ENCODE measurements at places on chromosomes 12 and 14.
A peak's percentile ranks its signal among the peaks of the same experiment; 100 is the strongest.

DNA sequence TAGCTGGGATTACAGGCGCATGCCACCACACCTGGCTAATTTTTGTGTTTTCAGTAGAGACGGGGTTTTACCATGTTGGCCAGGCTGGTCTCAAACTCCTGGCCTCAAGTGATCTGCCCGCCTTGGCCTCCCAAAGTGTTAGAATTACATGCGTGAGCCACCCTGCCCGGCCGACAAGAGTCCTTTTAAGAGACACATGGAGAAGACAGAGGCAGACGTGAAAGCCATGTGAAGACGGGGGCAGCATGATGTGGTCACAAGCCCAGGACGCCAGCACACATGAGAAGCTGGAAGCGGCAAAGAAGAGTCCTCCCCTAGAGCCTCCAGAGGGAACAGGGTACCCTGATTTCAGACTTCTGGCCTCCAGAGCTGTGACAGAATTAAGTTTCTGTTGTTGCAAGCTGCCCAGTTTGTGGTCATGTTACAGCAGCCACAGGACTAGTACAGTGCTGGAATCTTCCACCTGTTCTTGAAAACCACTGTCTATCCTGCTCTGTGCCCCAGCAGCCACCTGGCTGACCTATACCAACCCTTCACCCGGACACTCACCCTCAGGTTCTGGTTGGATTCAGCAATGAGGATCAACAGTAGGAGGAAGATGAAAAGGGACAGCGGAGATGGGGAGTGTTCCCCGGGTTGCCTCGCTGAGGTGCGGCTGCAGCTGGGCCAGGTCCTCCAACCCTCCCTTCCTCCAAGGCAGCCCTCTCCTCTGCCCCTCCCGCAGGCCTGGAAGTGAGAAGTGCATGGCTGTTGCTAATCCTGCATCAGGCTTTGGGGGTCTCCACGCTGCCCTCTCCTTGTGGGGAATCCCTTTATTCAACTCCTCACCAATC is 16.9 kb downstream of the VPS37B start:
- DNase-seq = no peak

- DNase-seq = no peak
Observed at GRCh38 chr12:26627335-26627734, 205.7 kb downstream of the ITPR2 start.

DNA sequence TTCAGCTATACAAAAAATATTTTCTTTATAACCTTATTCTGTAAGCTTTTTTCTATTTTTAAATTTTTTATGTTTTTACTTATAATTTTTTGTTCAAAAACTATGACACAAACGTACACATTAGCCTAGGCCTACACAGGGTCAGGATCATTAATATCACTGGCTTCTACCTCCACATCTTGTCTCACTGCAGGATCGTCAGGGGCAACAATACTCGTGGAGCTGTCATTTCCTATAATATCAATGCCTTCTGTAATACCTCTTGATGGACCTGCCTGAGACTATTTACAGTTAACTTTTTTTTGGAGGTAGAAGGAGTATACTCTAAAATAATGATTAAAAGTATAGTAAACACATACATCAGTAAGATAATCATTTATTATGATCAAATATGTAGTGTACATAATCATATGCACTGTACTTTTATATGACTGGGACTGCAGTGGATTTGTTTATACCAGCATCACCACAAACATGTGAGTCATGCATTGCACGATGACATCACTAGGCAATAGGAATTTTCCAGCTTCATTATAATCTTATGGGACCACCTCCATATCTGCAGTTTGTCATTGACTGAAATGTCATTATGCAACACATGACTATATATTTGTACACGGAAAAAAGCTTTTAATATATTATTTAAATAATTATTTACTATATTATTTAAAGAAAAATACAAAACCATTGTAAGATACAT is 18.5 kb upstream of the PMCH start:
- no peak for DNase-seq

GRCh38 chr12:112409064-112409905 is at the start of gene RPL6:
TSS of gene RPL6 (minus strand) at chr12:112409605. CDS start at chr12:112408656, 949 bp downstream.
- DNase-seq = peak; percentile 70

DNA sequence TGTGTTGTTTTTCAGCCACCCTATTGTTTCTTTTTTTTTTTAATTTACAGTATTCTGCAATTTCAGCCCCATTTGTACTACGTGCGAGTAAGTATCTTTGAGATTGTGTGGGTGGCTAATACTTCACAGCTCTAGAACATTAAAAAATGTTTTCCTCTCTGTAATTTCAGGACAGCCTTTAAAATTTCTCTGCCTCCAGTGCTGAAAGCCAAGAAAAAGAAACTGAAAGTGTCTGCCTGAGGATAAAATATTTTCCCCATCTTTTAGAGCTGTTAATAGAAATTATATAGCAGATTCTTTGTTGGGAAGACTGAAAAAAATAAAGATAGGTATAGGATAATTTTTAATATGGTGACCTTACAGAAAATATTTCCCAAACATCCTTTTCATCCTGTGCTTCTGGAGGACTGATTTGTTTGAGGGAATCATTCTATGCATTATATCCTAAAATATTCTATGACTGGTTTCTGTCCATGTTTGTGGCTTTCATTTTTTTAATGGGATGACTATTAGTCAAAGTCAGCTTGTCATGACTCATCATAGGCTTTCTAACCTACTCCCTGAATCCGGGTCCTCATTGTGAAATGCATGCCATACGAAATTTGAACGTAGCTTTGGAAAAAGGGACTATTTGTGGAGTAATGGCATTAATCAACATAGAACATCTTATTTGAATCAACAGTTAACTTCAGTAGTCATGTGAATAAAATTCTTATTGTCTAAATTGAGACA is 10.8 kb upstream of the TCTN2 start:
- DNase-seq = peak; percentile 47

DNA sequence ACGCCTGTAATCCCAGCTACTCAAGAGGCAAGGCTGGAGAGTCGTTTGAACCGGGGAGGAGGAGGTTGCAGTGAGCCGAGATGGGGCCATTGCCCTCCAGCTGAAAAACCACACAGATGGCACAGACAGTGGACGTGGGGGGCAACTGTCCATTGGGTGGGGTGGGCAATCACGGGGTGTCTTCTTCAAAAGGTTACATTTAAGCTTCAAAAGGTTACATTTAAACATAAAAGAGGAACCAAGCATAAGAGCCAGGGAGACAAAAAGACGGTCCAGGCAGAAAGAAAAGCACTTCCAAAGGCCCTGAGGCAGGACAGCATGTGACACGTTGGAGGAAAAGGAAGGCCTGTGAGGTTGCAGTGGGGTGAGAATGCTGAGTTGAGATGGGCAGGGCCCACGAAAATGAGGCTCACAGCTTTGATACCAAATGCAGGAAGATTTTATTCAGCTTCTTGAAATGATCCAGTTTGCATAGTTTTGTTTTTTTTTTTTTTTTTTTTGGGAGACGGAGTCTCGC is 10.7 kb downstream of the SCARB1 start:
- DNase-seq = no peak

DNA sequence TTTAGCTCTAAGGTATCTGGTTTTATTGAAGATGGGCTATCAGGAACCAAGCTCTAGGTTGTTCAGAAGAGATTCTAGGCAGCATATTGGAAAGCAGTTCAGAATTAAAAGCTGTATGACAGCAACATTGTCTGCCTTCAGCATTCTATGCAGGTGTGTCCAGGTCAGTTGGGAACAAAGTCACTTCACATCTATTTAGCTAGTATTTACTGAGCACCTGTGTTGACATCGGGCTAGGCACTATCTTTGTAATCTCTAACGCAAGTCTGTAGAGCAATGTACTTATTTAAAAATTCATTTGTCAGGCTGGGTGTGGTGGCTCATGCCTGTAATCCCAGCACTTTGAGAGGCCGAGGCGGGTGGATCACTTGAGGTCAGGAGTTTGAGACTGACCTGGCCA is 6.8 kb upstream of the EID3 start:
- DNase-seq = no peak

- peak; percentile 21 for DNase-seq
Observed at GRCh38 chr12:85626001-85626783, 210.0 kb downstream of the RASSF9 start.

- DNase-seq = no peak
Observed at GRCh38 chr12:130081117-130081805, 81.0 kb upstream of the FZD10 start.

DNA sequence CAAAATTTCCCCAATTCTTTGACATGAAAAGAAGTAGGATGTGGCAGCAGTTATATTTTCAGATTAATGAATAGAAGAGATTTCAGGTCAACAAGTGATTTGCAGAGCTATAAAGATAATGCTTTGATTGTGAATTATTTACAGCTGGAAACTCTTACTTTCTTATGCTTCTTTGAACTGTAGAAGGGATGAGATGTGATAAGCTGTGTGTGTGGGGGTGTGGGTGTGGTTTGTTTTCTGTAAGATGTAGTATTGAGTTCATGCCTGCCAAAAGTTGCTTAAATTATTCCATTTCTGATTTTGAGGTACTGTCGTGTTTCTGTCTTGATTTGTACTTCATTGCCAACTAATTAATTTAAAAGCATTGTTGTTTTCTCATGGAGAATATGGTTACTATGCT is 22.7 kb downstream of the AEBP2 start:
- no peak for DNase-seq

- DNase-seq = no peak
Observed at GRCh38 chr12:6468283-6468575, 2.2 kb downstream of the VAMP1 start.

- DNase-seq = no peak
Observed at GRCh38 chr12:3266638-3267037, 189.5 kb downstream of the TSPAN9 start.

DNA sequence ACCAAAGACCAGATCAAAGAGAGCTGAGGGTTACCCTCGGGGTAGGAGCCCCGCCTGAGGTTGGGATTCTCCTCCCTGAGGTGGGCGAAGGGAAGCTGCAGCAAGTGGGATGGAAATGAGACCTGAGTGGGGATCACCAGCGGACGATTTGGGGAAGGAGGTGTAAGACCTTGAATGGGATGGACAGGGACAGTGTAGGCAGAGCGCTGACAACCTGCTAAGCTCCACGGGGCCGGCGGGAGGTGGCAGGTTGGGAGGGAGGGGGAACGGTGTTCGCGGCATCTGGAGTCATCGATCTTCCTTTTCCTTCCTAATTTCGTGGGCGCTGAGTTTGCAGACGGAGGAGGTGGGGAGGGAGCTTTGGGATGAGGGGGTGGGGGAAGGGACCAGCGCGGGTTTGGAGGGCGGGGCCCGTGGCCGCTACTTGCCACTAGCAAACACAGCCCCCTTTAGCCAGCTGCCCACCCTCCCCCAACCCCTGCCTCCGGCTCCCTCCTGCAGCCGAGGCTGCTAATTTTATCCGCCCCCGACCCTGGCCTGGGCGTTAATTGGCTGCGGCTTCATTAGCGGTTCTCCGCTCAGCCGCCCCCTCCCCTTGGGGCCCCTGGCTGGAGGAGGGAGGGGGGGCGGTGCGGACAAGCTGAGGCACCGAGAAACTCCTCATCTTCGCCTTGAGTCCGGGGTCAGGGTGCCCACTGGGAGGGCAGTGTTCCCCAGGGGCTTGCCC is 2.8 kb upstream of the SHMT2 start:
- no peak for DNase-seq

DNA sequence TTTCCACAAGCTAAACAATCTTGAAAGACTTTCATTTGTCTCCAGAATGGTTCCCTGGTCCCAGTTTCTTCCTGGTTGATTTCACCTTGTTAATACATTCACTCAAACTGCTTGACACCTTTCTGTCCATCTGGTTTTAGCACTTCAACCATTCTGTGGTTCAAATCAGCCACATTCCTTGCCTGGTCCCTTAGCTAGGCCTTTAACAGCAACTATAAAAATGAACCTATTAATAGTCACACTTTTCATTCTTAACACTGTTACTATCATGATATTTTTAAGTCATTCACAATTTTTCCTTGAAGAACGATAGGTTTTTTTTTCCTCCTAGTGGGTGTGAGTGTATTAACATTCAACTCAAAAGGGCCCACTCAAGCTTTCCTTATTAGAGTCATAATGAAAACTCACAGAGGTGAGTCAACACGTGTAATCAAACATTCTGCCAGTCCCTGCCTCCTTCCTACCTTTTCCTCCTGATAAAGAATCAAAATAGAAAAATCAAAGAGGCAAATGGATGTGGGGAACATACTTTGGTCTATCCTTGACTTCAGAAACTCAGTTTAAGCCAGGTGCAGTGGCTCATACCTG is 34.4 kb upstream of the CCNT1 start:
- DNase-seq = no peak

DNA sequence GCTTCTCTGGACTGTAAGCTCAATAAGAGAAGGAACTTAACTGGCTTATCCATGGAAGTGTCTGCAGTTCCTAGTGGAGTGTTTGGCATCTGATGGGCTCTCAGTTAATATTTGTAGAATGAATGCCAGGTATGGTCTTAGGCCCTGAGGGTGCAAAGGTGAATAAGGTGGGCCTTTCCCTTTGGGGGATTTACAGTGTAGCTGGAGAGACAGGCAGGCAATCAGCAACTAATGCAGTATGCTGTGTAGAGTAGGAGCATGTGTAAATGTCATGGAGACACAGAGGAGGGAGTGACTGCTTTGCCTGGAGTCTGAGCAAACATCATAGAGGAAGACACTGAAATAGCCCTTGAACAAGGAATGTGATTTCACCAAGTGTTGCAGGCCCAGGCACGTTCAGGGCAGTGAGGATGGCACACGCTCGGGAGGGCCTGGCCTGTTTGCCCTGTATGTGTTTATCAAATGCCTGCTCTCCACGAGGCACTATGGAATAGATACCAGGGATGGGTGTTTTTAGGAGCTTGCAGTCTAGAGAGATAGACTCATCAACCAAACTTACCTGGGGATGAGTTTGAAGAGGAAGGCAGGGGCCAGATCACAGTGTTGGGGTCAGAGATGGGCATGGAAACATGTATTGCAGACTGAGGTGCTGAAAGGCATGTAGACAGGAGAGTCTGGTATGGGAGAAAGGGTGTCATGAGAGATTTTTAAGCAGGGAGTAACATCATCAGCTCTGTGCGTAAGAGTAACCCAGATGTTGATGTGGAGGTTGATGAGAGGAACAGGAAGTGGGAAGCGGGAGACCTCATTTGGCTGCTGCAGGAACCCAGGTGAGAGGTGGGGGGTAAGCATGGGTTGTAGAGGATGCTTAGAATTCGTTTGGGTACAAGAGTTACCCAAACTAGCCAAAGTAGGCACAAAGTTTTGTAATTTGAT is 54.1 kb downstream of the PLXNC1 start:
- no peak for DNase-seq

DNA sequence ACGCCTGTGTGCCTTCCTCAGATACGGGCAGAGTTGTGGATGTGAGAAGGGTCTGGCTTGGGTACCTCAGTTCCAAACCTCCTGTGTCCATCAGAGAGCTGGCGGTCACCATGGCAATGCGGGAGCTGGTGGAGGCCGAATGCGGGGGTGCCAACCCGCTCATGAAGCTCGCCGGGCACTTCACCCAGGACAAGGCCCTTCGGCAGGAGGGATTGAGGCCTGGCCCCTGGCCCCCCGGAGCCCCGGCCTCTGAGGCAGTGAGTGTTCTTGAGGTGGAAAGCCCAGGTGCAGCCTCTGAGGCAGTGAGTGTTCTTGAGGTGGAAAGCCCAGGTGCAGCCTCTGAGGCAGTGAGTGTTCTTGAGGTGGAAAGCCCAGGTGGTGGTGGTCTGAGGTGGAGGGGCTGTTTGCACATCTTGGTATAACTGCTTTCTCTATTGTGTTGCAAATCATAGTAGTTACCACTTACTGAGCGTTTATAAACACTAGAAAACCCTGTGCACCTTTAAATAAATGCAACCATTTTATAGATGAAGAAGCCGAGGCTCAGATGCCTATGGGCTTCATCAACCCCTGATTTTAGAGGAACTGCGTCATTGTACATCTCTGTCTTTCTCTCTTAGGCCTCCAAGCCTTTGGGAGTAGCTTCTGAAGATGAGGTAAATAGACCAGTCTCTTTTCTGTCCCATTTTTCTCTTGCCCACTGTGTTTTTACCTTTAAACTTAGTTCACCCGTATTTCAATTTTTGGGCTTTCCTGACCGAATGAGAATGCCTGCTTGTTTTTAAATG is 976 bp downstream of the PEX5 start:
- no peak for DNase-seq

- DNase-seq = no peak
Observed at GRCh38 chr14:37340353-37340752, 142.6 kb downstream of the MIPOL1 start.
